NCI-H69 (cell line): ENCODE measurements at places on chromosomes 11 and 22.
A peak's percentile ranks its signal among the peaks of the same experiment; 100 is the strongest.

- DNase-seq = no peak
These were observed at the start of gene SLC22A6 for GRCh38 chr11:62984451-62984991. SLC22A6 (minus strand) TSS chr11:62984967; CDS start chr11:62984690, 277 bp downstream.

- peak; percentile 24 for DNase-seq
These were observed 132.4 kb downstream of the MN1 start for GRCh38 chr22:27668828-27669797.

DNA sequence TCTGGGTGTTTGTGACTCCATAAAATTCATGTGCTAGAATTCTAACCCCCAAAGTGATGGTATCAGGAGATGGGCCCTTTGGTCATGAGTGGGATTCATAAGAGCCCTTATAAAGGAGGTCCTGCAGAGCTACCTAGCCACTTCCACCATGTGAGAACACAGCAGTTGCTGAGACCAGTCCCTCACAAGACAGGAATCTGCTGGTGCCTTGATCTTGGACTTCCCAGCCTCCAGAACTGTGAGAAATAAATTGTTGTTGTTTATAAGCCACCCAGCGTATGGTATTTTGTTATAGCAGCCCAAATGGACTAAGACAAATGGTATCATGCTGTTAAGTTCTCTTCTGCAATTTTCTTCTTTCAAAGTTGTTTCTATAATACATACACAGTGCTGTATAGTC, 1.5 kb upstream of the PLAAT5 start:
- no peak for DNase-seq

GRCh38 chr11:125675196-125675595, 5.5 kb downstream of the ACRV1 start:
- DNase-seq = no peak

- no peak for DNase-seq
These were observed 257.9 kb downstream of the CTTN start for GRCh38 chr11:70656252-70656651.

GRCh38 chr11:46615756-46616155, 1.3 kb downstream of the HARBI1 start:
- DNase-seq = no peak

- DNase-seq = peak; percentile 79
These were observed 29.7 kb downstream of the ZFTA start for GRCh38 chr11:63738720-63739360.

- DNase-seq = peak; percentile 50
These were observed 558.7 kb downstream of the RAB38 start for GRCh38 chr11:87616511-87616910.

DNA sequence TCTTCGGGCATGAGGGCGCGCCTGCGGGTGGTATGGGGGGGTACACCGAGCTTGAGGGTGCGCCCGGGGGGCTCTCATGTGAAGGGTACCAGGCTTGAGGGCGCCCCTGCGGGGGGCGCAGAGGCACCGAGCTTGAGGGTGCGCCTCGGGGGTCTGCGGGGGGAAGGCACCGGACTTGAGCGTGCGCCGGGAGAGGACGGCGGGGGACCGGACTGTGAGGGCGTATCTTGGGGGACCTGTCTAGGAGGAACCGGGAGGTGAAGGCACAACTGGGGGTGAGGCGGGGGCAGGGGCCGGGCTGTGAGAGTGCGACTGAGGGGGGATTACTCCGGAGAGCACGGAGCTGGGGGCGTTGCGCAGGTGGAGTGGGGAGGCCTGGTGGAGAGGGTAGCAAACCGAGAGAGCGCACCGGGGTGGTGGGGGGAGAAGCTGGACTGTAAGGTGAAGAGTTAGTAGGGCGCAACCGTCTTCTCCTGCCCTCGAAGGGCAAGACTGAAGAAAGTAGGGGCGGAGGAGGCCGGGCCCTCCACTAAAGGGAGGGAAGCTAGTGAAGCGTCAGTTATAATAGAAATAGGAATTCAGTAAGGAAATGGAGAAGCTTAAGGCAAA, 1.1 kb upstream of the DDX6 start:
- DNase-seq = peak; percentile 36

- peak; percentile 85 for DNase-seq
These were observed 34.3 kb upstream of the CSTF3 start for GRCh38 chr11:33195462-33196173.

DNA sequence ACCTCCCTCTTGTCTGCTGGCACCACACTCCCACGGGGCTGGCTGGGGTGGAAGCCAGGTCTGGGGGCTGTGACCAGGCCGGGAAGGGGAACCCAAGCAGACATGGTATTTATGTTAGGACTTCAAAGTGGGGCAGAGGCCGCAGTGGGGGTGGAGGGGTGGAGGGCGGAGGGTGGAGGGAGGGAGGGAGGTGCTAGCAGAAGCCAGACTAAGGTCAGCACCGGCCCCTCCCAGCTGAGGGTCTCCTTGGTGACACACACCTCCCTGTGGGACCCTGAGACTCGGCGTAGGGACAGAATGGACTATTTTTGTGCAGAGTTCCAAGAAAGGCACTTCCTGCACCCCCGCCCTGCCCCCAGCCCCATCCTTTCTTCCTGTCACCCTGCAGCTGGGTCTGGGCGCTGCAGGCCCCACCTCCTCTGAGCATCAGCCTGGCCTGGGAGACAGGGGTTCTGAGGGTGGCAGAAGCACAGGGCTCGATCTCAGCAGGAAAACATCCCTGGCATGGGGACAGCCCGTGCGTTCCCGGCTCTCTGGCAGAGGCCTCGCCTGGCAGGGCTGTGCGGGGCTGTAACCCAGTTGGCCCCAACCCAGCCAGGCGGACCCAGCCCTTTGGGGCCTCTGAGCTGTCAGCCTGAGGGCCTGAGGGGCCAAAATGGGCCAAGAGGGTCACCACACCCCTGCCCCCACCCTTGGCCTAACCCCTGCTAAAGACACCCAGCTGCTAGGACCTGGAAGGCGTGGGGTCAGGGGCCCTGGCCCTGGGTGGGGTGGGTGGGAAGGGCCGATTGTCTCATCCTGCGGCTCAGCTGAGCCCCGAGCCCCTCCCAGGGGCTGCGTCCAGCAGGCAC, 9.6 kb upstream of the CD248 start:
- DNase-seq = no peak

DNA sequence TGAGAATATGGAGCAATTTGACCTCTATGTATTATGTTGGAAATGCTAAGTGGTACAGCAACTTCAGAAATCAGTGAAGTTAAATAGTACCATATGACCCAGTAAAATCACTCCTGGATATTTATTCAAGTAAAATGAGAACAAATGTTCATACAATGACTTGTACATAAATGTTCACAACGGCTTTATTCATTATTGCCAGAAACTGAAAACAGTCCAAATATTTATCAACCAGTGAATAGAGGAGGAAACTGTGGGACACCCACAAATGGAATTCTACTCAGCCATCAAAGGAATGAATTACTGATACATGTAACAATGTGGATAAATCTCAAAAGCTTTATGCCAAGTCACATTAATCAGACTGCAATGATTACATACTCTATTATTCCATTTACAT, 416.3 kb downstream of the AASDHPPT start:
- no peak for DNase-seq

DNA sequence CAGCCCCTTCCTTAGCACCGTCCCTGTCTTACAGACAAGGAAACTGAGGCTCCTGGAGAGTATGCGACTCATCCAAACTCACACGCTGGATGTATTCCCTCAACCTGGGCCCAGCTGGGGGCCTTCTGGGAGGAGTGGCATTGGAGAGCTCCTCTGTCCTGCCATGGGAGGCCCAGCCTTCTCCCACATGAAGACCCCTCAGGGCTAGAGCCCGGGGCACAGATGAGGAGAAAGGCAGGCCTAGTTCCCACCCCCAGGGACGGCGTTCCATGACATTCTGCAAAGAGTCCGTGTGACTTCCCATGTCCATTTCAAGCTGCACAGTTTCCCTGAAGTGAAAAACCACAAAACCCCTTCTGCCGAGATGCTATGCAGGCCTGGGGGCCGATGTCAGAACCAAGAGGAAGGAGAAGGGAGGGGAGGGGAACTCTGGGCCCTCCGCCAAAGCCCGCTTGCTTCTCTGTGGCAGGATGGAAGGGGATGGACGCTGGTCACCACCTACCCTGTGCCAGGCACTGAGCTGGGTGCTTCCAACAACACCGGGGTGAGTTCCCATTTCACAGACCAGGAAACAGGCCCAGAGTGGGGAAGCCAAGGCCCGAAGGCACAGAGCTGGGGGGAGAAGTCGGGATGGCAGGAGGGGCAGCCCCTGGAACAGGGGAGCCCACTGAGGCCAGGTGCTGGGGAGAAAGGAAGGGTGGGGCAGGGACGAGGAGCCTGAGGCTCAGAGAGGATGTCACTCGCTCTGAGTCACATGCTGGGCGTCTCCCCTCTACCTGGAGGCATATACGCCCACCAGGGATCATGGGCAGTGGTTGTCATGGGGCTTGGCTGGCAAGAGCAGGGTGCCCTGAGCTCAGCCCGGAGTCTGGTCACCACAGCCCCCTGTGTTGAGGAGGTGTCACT, 15.7 kb downstream of the RAC2 start:
- DNase-seq = no peak
